Muscle of leg (tissue), 16 donors: ENCODE measurements at places on chromosomes 3 and 15. TPM values are rescaled to one million over a fixed set of nuclear protein-coding genes. Genes with fewer than 3 reads are reported as not detected.

ITIH1 gene
- 0.22 TPM for total RNA-seq

GRCh38 chr3:133040696-133041523 is 2.7 kb downstream of the TMEM108 start:
- no peak overlapping the region for H3K27ac ChIP-seq
- H3K27me3 ChIP-seq: peaks cover 23% of the 10 kb centered on the region
- H3K4me3 ChIP-seq: no peak overlapping the region
- H3K4me1 ChIP-seq: peaks cover 17% of the 10 kb centered on the region

GRCh38 chr3:170054204-170054603 is 16.4 kb downstream of the GPR160 start:
- no peak overlapping the region for H3K27ac ChIP-seq
- no peaks in the 10 kb centered on the region for H3K27me3 ChIP-seq
- H3K4me1 ChIP-seq: peaks cover 5% of the 10 kb centered on the region
- no peaks in the 10 kb centered on the region for H3K36me3 ChIP-seq
- DNase-seq: no peak

DNA sequence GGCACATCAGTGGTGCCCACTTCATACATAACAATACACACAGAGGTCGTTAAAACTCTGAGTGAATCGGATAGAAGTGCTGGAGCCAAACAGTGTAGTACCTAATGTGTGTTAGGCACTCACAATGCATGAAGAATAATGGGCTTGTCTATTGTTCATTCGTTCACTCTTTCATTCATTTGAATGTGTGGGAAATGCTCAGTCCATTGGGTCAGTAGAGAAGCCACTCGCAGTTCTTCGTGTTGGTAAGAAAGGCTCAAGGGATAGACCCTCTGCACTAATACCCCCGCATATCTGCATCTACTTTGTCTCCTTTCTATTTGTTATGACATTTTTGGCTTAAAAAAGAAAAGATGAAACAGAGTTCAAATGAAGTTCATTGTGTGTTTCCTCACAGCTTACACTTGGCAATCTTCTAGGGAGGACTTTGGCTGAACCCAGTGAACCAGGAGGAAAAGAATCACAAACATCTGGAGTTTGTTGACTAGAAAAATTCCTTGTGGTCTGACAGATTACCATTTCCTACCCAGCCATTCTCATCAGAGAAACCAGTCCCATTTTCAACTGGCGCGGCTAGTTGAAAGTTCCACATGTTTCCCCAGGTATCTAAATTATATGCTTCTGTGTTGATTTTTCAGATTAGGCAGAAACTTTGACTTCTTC is 32.8 kb upstream of the MFSD1 start:
- peak overlapping the region; percentile 94 for H3K27ac ChIP-seq
- peaks cover 34% of the 10 kb centered on the region for H3K4me1 ChIP-seq
- DNase-seq: peak; percentile 98

DNA sequence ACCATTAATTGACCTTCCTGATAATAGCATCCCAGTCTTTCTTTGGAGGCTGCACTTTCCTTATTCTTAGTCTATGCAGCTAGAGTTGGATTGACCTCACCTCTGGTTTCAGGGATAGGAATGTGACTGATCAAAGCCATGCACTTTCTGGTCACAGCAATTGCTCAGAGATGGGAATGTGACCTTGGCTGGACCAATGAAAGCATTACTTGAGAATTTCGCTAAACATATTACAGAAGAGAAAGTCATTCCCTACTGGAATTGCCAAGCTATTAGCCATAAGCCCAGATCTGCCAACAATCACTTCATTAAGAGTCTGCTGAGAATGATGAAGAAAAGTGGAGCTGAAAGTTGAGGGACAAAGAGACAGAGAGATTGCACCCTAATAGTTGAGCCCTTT is 32.7 kb downstream of the RTP1 start:
- H3K4me3 ChIP-seq: no peak overlapping the region
- no peaks in the 10 kb centered on the region for H3K36me3 ChIP-seq
- H3K27ac ChIP-seq: no peak overlapping the region
- DNase-seq: no peak
- H3K27me3 ChIP-seq: peaks cover 3% of the 10 kb centered on the region

DNA sequence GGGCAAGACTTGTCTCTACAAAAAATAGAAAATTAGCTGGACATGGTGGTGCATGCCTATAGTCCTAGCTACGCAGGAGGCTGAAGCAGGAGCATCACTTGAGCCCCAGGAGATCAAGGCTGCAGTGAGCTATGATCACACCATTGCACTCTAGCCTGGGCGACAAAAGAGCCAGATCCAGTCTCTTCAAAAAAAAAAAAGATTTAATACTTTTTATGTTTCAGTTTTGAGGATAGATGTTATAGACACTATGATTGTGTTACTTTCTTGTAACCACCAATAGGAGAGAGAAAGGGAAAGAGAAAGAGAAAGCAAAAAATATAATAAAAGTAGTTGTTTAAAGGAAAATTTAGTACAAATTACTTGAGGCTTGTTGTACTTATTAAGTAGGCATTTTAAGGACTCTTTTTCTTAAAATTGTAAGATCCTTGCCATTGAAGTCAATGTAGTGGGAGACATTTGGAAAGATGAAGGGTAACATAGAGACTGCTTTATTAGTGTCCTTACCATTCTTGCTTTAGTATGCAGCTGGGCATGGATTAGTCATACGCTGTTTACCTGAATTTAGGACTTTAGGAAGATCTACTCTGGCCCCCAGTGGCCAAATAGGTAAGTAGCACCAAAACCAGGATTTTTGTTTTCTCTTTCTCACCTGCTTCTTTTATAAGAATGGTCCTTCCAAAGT is 35.1 kb upstream of the ZDHHC23 start:
- H3K4me3 ChIP-seq: no peak overlapping the region
- H3K27ac ChIP-seq: no peak overlapping the region
- H3K27me3 ChIP-seq: no peaks in the 10 kb centered on the region
- H3K4me1 ChIP-seq: no peaks in the 10 kb centered on the region
- peak; percentile 22 for DNase-seq
- no peaks in the 10 kb centered on the region for H3K36me3 ChIP-seq

DNA sequence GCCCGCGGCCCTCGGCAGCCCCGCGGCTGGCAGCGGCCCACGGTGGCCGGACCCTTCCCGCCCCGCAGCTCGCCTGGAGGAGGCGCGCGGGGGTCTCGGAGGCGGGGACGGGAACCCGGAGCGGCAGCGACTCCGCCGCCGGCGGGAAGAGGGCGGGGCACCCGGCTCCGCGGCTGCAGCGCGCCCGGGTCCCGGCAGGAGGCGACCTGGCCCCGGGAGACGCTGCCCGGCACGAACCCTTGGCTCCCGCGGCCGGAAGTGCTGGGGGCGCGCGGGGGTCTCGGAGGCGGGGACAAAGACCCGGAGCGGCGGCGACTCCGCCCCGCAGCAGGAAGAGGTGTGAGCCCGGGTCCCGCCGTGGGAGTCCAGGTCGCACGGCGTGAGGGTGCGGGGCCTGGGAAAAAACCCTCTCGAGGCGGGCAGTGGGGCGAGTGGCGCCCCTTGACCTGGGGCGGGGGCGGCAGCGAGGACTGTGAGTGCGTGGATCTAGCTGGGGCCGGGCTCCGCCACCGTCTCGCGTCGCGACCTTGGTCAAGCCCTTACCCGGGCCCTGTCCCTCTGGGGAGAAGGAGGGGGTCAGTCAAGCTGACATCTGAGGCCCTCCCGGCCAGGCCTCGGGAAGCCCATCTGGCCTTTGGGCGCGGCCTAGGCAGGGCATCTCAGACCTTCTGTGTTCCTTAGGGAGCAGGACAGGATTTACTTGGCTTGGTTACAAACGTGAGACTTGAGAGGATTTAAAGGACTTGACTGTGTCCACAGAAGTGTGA is at the start of gene CIB2:
Gene CIB2 (minus strand): TSS at position 151 of the 767 bp plus-strand sequence. CDS start 230 bp downstream, outside the sequence.
- peak; percentile 87 for DNase-seq
- peak within 1 kb of the TSS; percentile 88 for H3K27ac ChIP-seq
- H3K4me1 ChIP-seq: peaks cover 24% of the 10 kb centered on the region
- no peaks in the 10 kb centered on the region for H3K27me3 ChIP-seq
- H3K36me3 ChIP-seq: no peaks in the 10 kb centered on the region
